Kidney tubule cell (primary cell): ENCODE measurements at places on chromosomes 2 and 18.

- no peak for DNase-seq
Measured at GRCh38 chr2:29492701-29493100, 377.5 kb downstream of the CLIP4 start.

DNA sequence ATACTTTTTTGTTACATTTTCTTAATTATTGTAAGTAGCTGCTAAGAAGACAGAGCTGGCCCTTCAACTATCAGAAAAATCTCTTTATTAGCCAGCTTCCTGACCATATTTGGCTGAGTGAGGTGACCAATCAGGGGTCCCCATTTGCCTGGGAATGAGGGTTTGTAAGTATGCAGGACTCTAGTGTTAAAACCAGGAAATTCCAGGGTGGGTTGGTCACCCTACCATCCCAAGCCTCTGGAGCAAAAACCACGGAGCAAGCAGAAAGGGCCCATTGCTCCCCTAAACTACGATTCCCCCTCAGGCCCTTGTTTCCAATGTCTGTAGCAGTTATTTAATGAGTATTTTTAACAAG, 165.6 kb upstream of the NCKAP5 start:
- DNase-seq = peak; percentile 22

DNA sequence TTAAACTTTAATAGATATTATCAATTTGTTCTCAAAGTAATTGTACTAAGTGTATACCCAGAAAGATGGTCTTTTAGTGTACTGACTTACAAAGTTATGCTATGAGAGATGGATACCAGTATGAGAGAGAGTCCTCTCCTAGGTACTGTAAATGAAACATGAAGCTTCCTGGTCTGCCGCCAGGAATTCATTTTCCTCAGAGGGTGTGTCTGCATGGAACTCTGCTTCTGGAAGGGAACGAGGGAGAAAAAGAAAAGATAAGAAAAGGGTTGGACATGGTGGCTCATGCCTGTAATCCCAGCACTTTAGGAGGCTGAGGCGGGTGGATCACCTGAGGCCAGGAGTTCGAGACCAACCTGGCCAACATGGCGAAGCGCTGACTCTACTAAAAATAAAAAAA, 2.2 kb upstream of the SSB start:
- no peak for DNase-seq

DNA sequence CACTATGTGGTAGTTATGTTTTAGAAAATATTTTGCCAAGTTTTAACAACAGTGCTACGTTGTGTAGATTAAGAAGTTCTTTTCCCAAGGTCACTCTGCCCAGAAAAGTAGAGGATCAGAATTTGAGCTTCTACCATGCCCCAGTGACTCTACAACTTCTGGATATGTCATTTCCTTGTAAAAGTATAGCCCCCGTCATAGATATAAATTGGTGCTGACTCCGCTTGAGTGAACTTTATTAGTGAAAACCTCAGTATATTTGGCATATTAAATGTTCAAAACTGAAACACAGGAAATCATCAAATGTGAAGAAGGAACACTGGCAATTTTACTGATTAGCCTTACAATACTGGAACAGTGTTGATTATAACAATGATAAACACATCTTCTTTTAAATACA, 256.7 kb upstream of the UBE2E3 start:
- DNase-seq = peak; percentile 14

- no peak for DNase-seq
Measured at GRCh38 chr2:118231759-118232158, 143.5 kb downstream of the INSIG2 start.

DNA sequence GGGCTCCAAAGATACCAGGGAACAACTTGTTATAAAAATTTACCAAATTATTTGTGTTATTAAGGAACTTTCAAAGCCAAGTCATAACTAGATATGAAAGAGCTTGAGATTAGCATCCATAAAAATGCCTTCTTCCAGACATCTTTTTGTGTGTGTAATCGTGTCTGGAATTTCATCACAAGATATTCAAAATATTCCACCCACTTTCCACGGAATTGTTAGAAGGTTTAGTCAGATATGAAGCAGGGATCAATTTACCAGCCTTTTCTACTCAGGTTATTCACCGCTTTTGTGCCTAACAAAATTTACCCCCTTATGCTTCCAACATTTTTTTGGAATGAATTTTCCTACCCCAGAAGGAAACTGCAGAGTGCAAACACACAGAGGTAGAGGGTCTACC, 130.2 kb upstream of the ACVR2A start:
- no peak for DNase-seq

- DNase-seq = peak; percentile 77
Measured at GRCh38 chr2:184154438-184154837, 443.9 kb upstream of the ZNF804A start.

DNA sequence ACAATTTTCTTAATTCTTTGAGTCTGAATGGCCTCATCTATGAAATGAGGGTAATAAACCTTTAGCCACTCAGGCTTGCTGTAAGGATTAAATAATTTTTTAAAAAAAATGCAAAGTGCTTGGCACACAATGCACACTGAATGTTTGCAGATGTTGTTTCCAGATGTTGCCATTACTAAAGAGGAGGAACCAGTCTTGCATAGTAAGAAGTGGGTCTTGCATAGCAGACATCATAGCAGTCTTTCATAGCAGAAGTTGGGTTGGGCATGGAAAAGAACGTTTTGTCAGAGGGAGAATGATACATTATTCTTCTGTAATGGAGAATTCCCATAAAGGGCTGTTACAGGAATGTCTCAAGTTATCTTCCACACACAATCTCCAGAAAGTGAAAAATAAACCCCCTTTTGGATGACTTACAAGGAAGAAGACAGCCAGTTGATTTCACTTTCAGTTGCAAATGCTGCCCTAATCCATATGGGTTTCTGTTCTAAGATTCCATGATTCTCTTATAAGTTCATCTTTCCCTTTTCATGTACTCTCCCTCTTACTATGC, 327.7 kb downstream of the SUCLG1 start:
- no peak for DNase-seq

DNA sequence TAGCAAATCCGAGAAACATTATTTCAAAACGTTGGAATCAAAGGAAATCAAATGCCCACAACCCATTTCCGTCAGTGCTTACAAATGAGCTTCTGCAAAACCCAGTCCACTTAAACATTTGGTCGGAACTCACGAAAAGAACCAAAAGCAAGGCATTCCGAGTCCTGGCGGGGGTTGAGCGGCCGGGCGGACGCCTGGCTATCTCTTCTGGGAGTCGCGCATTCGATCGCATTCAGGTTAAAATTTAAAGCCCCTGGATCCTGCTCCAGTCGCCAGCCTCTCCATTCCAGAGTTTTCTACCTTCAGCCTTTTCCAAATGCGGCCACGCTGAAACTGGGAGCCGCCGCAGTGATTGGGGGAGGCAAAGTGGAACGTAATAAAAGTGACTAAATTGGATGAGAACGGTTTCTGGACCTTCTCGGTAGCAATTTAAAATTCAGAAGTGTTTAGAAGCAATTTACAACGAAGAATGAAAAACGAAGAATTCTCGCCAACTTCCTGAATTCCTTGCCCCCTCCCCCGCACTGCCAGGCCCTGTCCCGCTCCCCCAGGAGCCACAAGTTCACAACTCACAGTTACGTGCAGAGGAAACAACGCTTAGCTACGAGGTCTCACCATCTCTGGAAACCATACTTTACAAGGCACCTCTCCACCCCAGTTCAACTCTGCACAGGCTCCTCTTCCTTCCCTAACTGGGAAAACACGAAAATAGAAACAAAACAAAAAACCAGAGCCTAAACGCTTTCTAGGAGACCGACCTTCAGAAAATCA, 1.7 kb upstream of the GATA6 start:
- peak; percentile 35 for DNase-seq

- peak; percentile 75 for DNase-seq
Measured at GRCh38 chr2:130336877-130337734, 5.6 kb upstream of the IMP4 start.

GRCh38 chr2:178069551-178069950, 3.0 kb downstream of the PDE11A start:
- DNase-seq = peak; percentile 58

DNA sequence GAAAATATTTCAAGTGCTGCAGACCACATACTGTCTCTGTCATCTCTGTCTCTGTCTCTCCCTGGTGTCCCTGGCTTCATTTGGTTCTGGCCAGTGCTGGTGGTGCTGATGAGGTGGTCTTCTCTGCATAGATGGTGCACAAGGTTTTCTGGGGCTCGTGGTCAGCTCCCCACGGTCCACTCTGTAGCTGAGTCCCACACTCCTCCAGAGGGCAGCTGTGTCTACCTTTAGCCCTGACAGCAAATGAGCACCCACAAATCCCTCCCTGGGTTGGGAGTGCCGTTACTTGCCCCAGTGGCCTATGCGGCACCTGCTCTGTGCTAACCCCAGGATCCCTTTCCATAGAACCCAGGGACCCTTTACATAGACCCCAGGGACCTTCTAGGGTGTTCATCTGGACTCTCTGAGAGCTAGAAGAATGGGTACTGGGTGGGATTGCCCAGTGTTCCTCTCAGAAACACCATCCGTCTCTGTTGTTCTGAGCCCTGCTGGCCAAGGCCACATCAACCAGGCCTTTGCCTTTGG, 129.3 kb downstream of the CAPN13 start:
- no peak for DNase-seq

DNA sequence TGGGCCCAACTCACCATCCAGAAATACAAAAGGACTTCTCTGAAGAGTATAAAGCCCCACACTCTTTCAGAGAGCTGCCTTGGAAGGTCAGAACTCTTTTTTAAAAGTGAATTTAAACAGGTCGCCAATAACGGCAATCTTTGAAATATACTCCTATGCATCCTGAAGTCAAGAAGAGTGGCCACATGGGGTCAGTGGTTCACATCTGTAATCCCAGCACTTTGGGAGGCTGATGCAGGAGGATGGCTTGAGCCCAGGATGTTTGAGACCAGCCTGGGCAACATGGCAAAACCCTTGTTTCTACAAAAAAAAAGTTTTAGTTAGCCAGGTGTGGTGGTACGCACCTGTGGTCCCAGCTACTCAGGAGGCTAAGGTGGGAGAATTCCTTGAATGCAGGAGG, 68.1 kb upstream of the FZD7 start:
- DNase-seq = no peak

- no peak for DNase-seq
Measured at GRCh38 chr2:30639836-30640235, 167.4 kb downstream of the CAPN13 start.

DNA sequence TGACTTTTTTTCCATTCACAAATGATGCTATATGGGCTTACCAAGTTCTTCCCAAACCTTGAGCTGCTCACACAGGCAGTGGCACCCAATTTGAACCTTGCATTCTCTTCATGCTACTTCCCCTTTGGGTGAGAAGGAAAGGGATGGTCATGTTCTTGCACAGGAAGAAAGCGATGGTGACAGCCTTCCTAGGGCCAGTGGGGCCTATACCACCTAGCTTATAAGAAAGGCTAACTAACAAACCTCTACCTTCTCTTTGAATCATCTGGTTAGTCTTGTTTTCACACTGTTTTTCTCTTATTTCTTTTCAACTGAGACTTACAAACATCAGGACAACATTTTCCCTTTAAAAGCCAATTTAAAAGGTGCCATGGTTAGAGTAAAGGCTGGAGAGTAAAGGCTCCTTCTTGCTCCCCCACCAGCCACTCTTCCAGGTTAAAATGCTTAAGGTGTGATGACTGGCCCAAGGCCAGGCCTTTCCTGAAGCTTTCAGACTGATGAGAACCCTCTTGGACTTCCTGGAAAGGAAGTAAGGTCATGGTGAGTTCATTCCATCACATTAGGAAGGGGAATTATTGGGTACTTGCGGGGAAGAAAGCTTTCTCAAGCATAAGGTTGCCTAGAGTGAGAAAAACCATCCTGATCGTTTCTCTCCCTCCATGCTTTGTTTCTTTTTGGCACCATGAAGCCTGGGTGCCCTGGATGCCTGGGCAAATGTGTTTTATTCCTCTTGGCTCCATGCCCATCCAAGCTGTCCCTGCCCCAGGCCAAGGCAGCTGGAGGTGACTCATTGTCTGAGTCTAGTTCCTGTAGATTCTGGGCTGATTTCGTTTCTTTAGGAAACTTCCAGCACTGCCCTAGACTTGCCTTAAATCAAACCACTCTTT, 41.4 kb upstream of the ITGB6 start:
- DNase-seq = peak; percentile 93

DNA sequence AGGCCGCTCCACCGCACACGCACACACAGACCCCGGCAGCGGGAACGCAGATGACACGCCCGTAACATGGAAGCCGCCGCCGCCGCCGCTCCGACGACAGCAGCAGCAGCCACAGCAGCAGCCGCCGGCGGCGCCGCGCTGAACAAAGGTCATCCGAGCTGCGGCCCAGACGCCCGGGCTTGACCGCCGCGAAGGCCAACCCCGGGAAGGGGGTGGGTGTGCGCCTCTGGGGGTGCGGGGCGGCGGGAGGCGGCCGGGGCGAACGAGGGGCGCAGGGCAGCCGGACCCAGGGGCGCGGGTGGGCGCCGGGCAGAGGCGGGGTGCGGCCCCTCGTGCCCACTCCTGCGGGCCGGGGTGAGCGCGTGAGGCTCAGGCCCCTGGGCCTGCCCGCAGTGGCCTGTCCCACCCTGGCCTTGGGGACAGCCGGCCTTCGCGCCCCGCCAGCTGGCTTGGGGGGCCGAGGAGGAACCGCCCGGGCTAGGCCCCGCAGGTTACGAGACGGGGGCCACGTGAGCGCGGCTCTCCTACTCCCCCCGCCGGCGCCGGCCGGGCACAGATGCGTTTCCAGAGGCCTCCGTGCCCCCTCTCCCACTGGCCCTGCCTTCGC, 1.0 kb upstream of the ZNF532 start:
- peak; percentile 50 for DNase-seq

DNA sequence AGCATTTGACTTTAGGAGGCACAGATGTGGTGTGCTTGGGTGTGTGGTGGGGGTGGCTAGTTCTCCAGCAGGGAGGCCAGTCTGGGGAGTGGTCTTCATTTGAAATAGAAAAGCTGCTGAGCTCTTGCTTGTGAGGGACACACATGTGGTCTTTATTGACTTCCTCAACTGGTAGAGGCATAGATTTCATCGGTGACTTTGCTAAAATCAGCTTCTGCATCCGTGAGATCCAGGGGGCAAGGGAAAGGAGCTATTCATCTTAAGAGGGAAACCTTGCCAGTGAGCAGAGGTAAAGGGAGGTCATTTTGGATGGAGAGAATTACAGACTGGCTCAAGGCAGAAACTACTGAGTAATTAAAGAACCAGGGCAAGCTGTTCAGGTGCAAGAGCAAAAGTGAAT, 4.7 kb downstream of the MAPRE3 start:
- no peak for DNase-seq

- DNase-seq = peak; percentile 75
Measured at GRCh38 chr2:127401757-127402695, 14.3 kb upstream of the MAP3K2 start.

DNA sequence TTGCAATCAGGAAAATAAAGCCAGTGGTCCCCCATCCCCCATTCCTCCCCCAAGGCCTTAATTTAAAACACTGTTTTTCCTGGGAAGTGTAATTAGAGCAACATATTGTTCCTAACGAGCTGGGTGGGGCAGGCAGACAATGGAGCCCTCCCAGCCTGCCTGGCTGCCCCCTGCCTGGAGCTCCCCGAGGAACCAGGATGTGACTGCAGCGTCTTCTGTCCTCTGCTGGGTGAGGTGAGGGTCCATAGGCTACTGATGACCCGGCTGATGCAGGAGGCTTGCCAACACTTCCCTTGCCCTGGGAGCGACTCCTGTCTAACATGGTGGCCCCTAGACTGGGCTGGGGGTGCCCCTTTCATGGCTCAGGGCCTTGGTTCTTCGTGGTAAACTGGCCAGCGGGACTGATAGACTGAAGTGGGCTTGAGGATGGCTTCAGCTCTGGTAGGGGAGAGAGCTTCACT, 152.4 kb downstream of the DYSF start:
- no peak for DNase-seq
